Right atrium auricular region (tissue), 2 donors: ENCODE measurements at places on chromosomes 3 and 15.
A peak's percentile ranks its signal among the peaks of the same experiment; 100 is the strongest.

DNA sequence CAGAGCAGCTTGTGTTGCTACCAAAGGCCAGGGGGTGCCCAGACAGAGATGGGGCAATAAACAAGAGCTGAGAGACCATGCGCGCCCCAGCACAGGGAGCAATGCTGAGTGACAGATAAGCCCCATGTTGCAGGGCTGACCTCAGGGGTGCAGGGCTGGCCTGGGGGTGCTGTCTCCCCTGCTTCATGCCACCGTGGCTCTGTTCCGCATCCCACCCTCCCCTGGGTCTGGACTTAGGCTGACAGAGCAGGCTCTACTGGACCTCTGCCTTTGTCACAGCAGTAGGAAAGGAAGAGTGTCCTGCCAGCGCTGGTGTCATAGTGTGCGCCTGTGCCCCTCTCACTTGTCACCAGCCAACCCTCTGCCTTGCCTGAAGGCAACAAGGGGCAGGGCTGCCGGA lies 67.4 kb upstream of the IQSEC1 start:
- no peak for DNase-seq

GRCh38 chr15:77224352-77224751 lies 153.4 kb upstream of the TSPAN3 start:
- no peak for DNase-seq

- no peak for DNase-seq
Observed at GRCh38 chr15:63833021-63833696, 589 bp downstream of the HERC1 start.

- no peak for DNase-seq
Observed at GRCh38 chr15:34655326-34655725, 71.9 kb upstream of the GOLGA8B start.

GRCh38 chr3:179299999-179300613 lies 22.7 kb upstream of the ZNF639 start:
- DNase-seq, result no peak

DNA sequence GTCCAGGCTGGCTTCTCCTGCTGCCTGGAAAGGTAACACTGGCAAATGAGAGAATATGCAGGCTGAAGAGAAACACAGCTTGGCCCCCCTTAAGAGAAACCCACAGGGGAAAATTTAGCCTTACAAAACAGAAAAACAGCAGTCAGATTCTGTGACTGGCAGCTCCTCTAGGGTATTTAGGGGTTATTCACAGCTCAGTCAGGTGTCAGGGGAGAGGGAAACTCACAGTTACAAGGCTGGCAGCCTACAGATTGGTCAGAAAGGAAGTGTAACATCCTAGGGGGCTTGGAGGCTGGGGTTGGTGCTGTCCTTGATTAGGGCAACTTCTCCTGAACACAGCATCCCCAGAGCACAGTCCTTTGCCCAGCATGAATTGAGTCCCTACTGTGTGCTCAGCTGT lies 81.4 kb downstream of the SEMA5B start:
- DNase-seq, result no peak

- no peak for DNase-seq
Observed at GRCh38 chr15:98231696-98232440, 271.4 kb downstream of the ARRDC4 start.

DNA sequence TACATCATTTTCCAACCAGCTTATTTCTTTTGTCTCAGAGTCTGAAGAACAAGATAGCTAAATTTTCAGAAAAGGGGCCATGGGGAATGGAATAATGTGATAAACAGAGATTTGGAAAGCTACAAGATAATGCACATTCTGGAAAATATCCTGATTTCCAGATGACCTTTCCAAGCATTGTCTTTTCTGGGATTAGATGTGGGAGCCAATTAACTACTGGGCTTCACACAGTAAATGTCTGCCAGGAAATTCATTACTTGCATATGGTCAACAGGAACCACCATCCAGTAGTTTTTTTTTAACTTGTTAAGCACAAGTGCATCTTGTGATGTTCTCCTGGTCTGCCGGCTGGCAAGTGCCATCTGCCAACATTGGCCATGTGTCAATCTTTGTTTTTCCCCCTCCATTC lies 131.1 kb upstream of the BFSP2 start:
- no peak for DNase-seq

GRCh38 chr3:195696632-195697278 lies 24.0 kb upstream of the MUC20 start:
- no peak for DNase-seq

GRCh38 chr3:178551916-178552321 lies 15.7 kb downstream of the KCNMB2 start:
- DNase-seq, result no peak

GRCh38 chr15:40754574-40754882 lies 526 bp downstream of the RMDN3 start:
- no peak for DNase-seq

GRCh38 chr15:46080016-46080415 lies 445.2 kb downstream of the SQOR start:
- DNase-seq, result no peak

DNA sequence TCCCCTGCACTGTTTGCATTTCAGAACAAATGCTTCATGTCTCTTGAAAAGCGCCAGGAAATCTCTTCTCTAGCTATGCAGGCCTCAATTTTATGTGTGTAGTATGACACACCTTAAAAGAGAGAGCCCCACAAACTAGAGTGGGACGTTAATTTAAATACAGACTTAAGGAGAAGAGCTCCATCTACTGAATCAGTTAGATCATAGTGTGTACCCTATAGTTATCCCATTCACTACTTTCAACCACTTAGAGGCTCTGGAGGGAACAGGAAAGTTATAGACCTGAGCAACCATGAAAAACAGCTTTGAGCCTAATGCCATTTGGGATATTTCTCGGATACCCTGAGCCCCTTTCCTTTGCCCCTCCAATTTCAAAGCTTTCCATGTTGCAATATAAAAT lies 153.7 kb downstream of the TIGIT start:
- no peak for DNase-seq

DNA sequence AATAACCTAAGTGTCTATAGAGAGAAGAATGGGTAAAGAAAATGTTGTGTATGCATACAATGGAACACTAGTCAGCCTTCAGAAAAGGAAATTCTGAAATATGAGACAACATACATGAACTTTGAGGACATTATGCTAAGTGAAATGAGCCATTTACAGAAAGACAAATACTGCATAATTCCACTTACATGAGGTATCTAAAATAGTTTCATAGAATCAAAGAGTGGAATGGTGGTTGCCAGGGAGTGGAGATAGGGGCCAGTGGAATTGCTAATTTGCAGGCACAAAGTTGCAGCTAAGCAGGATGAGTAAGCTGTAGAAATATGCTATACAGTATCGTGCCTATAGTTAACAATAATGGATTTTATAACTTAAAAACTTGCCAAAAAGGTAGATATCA lies 779.6 kb upstream of the ARPP21 start:
- DNase-seq, result no peak

GRCh38 chr3:115146418-115147328 lies at the start of gene ZBTB20:
TSS of gene ZBTB20 (minus strand) at chr3:115147288.
- peak; percentile 62 for DNase-seq

DNA sequence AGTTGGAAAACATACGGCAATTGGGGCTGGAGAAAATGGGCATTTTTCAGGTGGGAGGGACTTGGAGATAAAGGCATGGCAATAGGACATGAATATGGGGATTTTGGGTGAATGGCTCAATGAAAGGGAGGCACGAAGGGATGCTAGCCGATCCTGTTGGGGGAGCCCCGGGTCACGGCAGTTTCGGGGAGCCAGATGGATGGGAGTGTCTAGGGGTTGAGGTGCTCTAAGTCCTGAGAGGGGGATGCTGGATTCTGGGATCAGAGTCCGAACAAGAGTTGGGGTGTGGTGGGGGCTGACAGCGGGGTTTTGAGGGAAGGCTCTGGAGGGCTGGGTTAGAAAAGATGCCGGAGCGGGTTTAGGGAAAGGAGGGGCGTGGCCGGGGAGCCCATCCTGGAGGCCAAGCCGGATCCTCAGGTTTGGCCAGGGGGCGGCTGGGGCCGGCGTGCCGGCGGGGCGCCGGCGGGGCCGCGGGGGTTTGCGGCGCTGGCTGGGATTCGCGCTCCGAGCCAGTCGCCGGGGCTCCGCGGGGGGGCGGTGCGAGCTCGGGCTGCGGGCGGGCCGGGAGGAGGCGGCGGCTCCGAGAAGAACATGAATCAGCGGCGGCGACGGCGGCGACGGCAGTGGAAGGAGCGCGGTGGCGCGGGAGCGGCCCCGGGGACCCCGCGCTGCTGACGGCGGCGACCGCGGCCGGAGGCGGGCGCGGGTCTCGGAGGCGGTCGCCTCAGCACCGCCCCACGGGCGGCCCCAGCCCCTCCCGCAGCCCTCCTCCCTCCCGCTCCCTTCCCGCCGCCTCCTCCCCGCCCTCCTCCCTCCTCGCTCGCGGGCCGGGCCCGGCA lies at the start of gene TYRO3:
Gene TYRO3 (plus strand): TSS at position 813 of the 839 bp plus-strand sequence. CDS start 46 bp downstream, outside the sequence.
- no peak for DNase-seq

- DNase-seq, result no peak
Observed at GRCh38 chr15:98901434-98902072, 106.0 kb downstream of the PGPEP1L start.

GRCh38 chr15:76642671-76643070 lies 262.5 kb downstream of the SCAPER start:
- no peak for DNase-seq

GRCh38 chr15:25244731-25245585 lies 193.9 kb downstream of the UBE3A start:
- DNase-seq, result peak; percentile 34

- no peak for DNase-seq
Observed at GRCh38 chr3:79257791-79258190, 510.0 kb downstream of the ROBO1 start.

- no peak for DNase-seq
Observed at GRCh38 chr3:72133329-72134011, 348.5 kb upstream of the PROK2 start.

DNA sequence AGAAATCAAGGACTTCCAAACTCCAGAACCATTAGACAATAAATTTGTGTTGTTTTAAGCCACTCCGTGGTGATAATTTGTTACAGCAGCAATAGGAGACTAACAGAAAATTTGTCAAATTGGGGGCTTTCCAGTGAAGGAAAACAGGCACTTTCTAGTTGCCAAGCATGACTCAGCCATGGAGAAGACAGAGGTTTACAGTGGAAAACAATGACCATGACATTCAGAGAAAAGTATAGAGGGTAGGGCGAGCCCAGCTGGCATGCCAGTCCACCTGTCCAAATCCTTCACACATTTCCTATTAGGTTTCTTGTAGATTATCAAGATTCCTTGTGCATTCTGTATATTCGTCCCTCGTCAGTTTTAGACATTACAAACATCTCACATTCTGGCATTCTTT lies 24.9 kb downstream of the SLCO2A1 start:
- DNase-seq, result no peak

DNA sequence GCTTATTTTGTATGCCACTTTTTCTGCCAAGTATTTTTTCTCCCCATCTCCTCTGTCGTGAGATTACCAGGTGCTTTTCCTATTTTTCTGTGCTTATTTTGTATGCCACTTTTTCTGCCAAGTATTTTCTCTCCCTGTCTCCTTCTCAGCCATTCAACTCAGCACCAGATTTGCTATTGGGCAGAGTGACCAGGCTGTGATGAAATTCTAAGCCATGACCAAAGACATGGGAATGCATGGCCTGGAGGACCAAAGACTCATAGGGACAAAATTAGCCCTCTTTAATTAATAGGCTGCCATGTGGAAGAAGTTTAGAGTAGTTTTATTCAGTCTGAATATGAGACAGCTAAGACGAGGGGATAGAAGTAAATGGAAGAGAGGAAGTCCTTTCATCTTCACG lies 257.4 kb downstream of the SQOR start:
- DNase-seq, result no peak

GRCh38 chr3:195268576-195269309 lies 2.2 kb downstream of the XXYLT1 start:
- no peak for DNase-seq

GRCh38 chr3:29859726-29860270 lies 578.9 kb downstream of the RBMS3 start:
- no peak for DNase-seq

- DNase-seq, result no peak
Observed at GRCh38 chr3:170043506-170043905, 5.7 kb downstream of the GPR160 start.

DNA sequence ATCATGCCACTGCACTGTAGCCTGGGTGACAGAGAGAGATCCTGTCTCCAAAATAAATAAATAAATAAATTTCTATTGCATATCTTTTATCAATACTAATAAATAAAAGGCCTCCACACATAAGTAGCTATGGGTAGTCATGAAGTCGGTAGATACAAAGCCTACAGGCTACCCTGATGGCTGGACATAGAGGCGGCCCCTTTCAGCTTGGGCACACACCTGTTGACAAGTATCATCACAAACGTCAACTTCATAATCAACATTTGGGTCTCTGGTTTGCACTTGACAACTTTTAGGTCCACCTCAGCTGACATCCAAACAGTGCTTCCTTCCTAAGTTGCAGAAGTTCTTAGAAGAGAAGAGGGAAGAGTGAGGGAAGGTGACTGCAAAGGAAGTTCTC lies 53.4 kb downstream of the ITGA11 start:
- DNase-seq, result peak; percentile 36

DNA sequence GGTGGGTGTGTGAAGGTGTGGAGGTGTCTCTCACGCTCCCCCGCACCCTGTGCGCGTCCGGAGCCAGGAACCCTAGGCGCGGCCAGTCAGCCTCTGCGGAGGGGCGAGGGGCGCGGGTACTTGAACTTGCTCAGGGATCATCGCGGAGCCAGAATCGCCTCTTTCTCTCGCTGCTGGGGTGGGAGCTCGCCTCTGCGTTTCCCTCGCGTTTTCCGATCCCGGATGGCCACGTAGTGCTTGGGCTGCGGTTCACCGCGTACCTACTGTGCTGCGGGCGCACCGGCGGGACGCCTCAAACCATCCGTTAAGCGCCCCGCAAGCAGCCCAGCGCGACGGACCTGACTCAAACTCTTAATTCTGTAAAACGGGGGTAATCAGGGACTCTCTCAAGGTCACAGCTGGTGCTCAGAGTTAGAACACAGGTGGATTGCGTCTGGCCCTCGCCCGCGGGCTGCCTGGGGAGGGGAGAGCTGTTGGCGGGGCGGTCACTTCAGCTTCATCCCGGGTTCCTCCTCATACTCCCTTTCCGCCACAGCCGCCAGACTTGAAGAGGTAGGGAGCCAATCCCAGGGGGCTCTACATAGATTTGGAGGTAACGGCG lies 686 bp downstream of the MYRIP start:
- no peak for DNase-seq

- DNase-seq, result no peak
Observed at GRCh38 chr3:133401374-133402135, 1.7 kb downstream of the BFSP2 start.

DNA sequence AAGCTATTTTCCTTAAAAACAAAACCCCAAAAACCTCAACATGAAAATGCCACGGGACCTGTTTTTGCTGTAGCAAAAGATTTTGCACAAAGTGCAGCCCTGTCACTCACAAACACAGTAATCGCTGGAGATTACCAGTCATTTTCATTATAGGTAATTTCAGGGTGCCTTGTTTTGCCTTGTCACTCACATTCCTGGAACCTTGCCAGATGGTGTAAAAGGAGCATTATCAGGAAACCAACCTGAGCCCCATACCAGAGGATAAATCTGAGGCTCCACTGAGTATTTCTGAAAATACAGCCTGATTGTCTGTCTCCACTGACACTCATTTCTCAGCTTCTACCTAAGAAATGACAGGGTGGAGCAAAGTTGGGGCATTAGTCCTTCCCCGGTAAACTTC lies 791.3 kb upstream of the LMCD1 start:
- DNase-seq, result no peak

- DNase-seq, result no peak
Observed at GRCh38 chr3:167843481-167843880, 108.0 kb downstream of the SERPINI1 start.
